NCI-H1417 treated with DMSO at 0.1 percent for 48 hours (cell line): ENCODE measurements at places on chromosomes 1 and 21.

GRCh38 chr1:35324486-35324885 is 56.0 kb downstream of the ZMYM4 start:
- no peak for DNase-seq

DNA sequence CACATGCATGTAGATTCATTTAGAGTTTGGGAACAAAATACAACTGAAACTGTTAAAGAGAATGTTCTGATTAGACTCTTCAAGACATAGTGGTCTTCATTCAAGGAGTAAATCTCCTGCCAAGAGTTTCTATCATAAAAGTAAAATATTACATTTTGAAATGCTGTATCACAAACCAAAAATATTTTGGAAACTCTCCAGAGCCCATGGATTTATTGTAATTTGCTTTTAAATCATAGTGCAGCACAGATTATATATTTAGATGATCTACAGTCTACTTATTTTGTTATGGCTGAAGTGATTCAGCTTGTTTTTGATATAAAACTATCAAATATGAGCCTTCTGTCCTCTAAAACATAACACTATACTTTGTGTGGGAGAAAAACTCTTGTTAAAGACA is 105.3 kb downstream of the DISP1 start:
- DNase-seq, result no peak

GRCh38 chr1:103025858-103026409 is 82.4 kb downstream of the COL11A1 start:
- DNase-seq, result no peak

GRCh38 chr21:46114963-46115362 is 17.1 kb downstream of the COL6A2 start:
- DNase-seq, result no peak

DNA sequence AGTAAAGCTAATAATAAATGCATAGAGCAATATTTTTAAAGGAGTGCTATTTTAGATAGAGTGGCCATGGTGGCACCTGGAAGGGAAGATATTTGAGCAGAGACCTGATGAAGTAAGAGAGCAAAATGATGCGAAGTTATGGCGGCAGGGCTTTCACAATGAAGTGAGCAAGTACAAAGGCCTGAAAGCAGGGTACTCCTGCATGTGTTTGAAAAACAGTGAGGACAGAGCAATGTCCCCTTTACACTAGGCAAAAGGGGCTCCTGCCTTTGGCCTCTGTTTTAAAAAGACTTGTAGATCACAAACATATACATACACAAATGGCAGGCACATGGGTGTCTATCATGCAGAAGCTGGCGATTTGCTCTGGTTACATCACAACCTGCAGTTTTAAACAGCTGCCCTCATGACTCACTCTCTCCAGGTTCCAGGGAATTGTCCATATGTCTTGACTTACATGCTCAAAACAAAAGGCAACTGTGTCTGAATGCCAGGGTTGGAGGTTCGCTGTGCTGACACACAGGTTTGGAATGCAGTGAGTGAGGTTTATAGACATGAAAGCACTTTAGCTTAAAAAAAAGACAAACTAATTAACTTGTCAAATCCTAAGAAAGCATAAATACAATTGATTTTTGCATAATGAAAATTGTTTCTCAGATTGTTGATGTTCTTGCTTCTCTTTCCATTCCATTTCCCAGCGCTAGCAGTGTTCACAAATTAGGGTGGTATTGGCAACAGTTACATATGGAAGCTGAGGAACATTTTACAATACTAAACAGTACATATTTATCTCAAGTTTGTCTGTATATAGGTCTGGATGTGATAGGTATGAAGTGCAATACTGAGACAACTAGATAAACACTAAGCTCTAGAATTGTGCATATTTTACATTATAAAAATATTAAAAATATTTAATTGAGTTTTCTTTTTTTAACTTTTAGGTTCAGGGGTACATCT is 313.9 kb downstream of the BARHL2 start:
- no peak for DNase-seq

DNA sequence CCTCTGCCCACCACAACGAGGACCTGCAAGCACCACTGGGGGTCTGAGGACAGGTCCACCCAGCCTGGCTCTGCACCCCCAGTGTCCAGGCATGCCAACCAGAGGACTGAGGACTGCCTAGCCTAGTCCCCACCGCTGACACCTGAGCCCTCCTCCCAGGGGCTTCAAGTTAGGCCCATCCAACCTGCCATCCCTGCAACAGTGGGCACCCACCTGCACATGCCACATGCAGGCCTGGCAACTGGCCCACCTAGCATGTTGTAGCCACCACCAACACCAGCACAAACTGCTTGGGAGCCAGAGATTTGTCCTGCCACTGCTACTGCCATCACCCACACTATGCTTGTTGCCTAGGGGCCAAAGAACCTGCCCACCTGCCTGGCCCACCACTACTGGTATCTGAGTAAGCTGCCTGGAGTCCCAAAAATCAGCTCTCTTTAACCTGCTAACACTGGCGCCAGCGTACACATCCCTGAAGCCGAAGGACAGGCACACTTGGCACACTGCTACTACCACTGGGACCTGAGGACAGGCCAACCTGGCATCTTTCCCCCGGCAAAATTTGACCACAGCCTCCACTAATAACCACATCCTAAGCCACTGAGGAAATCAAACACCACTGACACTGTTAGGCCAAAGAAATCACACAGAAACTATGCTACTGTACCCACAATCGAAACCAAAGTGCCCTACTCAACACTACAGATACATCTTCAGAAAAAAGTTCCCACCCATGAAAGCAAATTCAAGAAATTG is 61.5 kb downstream of the PSMG1 start:
- DNase-seq, result no peak

- no peak for DNase-seq
Measured at GRCh38 chr1:172917972-172918371, 132.8 kb downstream of the TNFSF18 start.

GRCh38 chr1:178124115-178124514 is 30.2 kb downstream of the RASAL2 start:
- DNase-seq, result no peak
